ENCODE measurements at places on chromosomes 6 and 20. TPM values are rescaled to one million over a fixed set of nuclear protein-coding genes. Genes with fewer than 3 reads are reported as not detected.

DNA sequence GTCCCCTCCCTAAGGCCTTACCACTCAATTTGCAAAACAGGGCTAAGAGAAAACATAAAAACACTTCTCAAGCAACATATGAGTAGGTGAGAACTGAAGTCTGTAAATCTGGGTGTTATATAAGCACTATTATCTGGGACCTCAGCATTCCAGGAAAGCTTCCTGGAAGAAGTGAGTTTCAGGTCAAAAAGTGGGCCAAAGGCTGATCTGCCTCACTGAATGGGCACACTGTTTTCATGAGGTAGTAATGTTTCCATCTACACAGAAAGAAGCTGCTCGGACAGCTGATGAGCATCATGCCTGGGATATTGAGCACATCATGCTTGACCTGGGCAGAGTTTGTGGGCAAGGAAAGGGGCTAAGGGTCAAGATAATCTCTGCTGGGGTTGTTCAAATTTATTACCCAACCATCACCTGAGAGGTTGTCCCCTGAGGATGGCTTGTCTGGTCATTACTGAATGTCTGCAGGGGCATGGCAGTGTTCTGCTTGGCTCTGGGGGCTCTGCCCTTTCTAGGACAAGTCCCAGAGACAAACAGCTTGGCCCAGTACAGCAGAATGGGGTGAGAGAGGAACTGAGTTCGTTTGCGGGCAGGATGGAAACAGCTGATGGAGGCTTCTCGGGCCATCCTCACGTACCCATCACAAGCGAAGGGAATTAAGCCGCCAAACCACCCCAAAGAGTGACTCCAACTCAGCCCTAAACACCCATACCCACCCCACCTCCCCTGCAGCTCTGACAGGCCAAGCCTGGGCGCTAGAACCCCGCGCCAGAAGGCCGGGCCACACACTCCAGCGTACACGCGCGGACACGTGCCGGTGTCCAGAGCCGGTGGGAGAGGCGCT is 1.2 kb upstream of the SYNJ2 start:
- no peak for DNase-seq

PRL gene
- not detected for total RNA-seq

SNHG17 gene
- 21.8 TPM for total RNA-seq

SS18L1 gene
- 17.7 TPM for total RNA-seq

GRCh38 chr6:31529329-31530150 is 778 bp downstream of the MCCD1 start:
- DNase-seq: no peak
